Stimulated activated CD8-positive, alpha-beta memory T cell treated with anti-CD3 and anti-CD28 coated beads, Interleukin-2, amount 100 ng/mL, for 1 hour (primary cell): ENCODE measurements at places on chromosomes 7 and 10.

GRCh38 chr10:7794251-7795026 is 6.5 kb downstream of the ATP5F1C start:
- no peak for DNase-seq

- no peak for DNase-seq
Observed at GRCh38 chr7:146242661-146243060, 126.1 kb downstream of the CNTNAP2 start.

GRCh38 chr7:18268571-18268970 is 227.0 kb upstream of the HDAC9 start:
- DNase-seq, result no peak

DNA sequence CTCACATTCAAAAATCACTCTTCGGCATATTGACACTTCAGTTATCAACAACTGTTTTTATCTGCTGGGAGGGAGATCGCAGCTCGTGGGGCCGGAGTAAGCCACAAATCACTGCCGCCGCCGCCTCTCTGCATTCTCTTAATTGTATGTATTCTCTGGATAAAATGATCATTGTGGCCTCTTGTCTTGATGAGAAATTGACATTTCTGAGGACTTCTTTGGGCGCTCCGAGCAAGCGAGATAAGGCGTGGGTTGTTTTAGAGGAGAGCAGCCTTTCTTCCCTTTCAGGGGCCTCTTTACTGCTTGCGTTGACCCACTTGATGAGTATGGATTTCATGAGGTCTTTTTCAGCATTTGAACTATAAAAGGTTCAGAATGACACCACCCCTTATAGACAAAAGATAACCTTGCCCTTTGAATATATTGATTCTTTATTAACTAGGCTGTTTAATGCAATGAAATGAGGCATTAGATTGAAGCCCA is 130.6 kb downstream of the EBF3 start:
- no peak for DNase-seq

- no peak for DNase-seq
Observed at GRCh38 chr10:11509036-11509435, 102.4 kb downstream of the USP6NL start.

GRCh38 chr7:106254525-106255116 is 30.2 kb downstream of the NAMPT start:
- DNase-seq, result no peak

DNA sequence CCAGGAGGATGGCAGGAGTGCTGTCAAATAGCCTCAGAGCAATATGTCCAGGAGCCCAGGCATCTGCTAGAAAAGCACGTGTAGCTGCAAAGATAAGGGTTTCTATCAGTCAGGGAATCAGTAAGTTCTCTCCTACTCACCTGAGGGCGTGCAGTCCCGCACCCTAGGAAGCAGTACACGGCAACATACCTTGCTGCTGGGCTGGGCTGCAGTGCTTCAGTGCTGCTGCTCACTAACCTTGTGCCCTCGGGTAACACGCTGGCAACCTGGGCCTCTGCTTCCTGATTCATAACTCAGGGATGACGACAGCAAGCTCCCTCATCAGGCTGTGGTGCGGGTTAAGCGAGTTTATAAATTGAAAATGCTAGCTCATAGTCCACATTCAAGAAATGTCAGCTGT is 29.5 kb upstream of the CCNY start:
- no peak for DNase-seq

GRCh38 chr10:131635564-131636015 is 265.2 kb upstream of the PPP2R2D start:
- no peak for DNase-seq

DNA sequence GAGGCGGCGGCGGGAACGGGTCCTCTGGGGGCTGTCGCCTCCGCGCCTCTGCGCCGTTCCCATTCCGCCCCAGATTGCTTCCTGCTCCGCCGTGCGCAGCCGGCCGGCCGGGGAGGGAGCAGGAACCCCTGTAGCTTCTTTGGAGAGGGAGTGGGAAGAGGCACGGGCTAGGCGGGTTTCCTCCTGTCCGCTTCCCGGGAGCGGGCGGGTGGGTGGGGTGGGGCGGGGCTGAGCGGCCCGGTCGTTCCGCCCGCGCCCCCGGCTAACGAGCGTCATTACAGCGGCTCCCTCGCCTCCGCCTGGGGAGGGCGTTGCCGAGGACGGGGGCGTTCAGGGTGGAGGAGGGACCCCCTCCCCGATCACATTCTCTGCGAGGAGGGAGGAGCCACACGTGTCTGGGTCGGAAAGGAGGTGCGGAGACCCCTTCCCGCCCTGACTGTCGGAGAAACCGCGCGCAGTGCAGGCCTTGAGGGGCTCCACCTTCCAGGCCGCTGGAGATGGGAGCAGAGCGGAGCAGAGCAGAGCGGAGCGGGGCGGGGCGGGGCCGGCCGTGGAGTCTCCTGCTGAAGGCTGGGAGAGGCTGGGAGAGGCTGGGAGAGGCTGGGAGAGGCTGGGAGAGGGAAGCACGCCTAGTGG is 39.7 kb downstream of the AGAP3 start:
- no peak for DNase-seq

GRCh38 chr10:13080643-13081042 is 19.3 kb upstream of the OPTN start:
- DNase-seq, result no peak

DNA sequence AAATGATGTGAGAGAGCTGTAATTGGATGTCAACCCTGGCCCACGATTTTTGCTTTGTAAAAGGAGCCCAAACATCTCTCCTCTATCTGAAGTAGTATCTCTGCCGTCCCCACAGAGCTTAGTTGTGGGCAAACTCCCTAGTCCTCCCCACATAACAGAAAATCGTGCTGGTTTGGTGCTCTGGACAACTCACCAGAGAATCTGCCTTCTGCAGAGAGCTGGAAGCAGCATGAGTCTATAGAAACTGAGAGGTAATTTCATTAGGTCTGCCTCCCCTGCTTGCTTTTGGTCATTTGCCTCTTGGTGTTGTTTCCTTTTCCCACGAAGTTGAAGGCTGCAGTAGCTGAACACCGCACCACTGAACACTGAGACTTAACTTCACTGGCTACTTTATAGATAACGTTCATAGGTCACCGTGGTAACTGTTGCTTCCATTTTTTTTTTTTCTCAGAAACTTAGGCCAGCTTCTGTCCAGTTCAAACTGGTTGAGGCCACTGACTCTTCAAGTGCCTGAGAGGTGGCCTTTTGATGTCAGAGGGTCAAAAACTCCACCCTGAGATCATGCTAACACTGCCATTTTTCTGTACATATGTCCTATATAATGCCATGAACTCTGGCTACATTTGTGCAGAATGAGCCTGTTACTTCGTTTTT is 3.3 kb upstream of the CDCA7L start:
- DNase-seq, result no peak

- DNase-seq, result no peak
Observed at GRCh38 chr7:37656913-37657530, 26.5 kb upstream of the GPR141 start.

- DNase-seq, result no peak
Observed at GRCh38 chr7:122155566-122155965, 11.5 kb upstream of the AASS start.

- DNase-seq, result no peak
Observed at GRCh38 chr10:30647089-30647488, 17.5 kb upstream of the LYZL2 start.

DNA sequence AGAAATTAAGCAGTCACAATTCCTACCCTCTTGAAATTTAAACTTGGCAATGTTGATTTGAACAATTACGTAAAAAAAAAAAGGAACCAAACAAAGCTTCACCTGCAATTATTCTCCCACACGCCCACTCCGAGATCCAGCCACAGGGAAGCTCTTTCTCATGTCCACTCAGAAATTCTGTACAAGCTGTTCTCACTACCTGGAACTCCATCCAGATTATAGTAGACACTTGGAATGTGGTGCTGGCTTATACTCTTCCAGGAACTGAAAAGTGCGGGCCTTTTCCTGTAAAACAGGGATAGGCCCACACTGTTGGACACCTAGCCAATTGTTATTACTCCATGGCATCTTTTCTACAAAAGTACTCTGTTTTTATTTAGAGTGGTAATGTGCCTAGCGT is 20.3 kb upstream of the TOMM7 start:
- no peak for DNase-seq

DNA sequence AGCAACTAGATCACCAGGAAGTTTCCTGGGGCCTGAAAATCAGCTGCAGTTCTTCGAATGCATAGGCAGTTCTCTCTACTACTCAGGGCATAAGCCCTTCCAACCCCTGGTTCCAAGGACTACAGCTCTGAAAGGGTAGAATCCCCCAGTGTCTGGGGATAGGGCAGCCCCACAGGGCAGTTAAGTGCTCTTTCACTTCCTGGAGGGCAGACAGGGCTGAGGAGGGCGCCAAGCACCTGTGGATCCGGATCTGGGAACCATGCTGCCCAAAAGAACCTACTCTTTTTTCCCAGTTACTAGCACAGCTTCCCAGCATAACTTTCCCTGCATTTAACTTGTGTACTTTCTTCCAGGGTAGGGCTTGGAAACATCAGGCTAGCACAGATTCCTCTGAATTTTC is 41.1 kb downstream of the CXCL12 start:
- DNase-seq, result no peak

DNA sequence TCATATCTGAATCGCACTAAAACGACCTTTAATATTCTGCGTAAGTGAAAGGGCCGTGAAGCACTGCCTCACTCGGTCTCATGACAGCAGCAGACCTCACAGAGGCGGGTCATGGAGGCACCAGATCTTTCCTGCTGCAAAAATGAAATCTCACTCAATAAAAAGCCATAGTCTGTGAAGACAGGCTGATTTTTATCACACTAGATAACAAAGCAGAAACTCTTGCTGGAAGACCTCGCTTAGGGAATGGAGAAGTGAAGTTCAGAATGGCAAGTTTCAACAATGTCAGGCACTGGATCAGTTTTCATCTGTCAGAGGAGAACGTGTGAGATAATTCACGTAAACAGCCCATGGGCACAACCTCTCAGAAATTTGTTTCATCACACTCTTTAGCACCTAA is 8.0 kb downstream of the SEPHS1 start:
- DNase-seq, result no peak

GRCh38 chr10:88702848-88703597 is 3.0 kb upstream of the LIPK start:
- DNase-seq, result no peak

DNA sequence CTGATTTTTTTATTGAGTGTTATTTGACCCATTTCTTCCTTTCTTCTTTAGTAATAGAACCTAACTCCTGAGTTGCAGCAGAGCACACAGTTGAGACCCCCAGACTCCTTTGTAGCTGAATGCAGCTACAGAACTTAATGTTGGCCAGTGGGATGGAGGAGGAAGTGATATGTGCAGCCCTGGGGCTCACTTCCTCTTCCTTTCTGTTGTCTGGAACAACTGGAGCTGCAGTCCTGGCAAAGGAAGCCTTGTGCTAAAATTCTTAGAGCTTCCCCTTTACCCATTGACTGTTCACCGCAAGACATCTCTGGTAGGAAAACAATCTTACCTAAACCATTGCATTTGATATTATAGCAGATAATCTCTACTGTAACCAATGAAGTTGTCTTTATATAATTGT is 86.6 kb downstream of the ITGB8 start:
- no peak for DNase-seq

DNA sequence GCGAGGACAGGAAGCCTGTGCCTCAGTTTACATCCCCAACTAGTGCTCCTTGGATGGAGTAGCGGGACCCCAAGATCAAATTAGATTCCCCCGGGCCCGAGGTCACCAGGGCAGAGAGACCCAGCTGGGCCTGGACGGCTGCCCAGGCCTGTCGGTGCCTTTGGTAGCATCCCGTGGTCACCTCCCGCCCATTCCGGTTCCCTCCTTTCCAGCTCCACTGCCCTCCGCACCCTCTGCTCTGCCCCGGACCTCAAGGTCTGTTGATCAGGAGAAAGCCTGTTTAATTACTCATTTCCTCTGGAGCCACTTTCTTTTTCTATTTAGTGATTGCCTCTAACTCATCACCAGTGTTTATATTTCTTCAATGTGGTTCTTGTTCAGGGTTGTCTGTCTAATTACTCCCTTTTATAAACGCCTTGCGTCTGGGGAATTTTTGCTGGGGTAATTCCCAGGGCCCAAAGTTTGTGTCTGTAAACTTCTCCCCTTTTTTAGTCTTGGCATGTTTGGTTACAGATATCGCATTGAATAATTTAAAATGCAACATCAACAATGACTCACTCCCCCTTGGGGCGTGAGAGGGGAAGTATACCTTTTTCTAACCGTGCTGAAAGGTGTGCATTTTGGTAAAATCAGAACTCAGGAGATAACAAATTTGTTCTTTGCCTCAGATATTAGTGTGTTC is 1.9 kb downstream of the FOXK1 start:
- DNase-seq, result no peak

GRCh38 chr7:99024066-99024465 is 119.8 kb downstream of the SMURF1 start:
- no peak for DNase-seq

DNA sequence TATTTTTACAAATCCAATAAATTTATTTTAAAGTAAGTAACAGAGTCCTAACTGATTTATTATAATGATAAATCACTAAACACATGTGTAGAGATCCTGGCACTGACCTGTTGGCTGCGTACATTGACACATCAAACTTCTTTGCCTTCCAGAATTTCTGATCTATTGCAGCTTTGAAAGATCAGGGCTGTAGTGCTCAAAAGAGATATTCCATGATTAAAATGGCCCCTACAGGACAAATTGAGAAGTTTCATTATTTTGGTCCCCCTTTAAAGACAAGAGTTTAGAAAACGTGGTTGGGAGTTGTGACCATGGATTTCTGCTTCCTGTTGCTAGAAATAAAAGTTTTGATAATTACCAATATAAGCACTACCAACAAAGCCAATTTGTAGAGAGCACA is 87.7 kb upstream of the PDK4 start:
- DNase-seq, result no peak

GRCh38 chr7:99551334-99551733 is 580 bp downstream of the FAM200A start:
- DNase-seq, result no peak

DNA sequence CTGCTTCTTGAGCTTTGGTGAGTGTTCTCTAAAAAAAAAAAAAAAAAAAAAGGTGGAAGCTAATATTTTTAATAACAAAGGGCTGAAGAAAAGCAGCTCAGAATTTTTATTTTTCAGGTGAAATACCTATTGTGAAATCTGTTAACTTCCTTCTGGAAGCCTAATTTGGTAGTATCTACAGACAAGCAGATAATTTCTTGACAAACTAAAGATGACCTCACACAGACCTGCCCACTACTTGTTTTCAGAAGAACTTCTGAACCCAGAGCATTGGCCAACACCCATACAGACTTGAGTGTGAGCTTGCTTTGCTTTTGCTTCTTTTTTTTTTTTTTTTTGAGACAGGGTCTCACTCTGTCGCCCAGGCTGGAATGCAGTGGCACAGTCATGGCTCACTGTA is 31.2 kb downstream of the LRRC4 start:
- DNase-seq, result no peak

GRCh38 chr7:151435103-151435916 is 4.6 kb downstream of the CRYGN start:
- no peak for DNase-seq

- no peak for DNase-seq
Observed at GRCh38 chr10:127398140-127398970, 150.8 kb upstream of the NPS start.

DNA sequence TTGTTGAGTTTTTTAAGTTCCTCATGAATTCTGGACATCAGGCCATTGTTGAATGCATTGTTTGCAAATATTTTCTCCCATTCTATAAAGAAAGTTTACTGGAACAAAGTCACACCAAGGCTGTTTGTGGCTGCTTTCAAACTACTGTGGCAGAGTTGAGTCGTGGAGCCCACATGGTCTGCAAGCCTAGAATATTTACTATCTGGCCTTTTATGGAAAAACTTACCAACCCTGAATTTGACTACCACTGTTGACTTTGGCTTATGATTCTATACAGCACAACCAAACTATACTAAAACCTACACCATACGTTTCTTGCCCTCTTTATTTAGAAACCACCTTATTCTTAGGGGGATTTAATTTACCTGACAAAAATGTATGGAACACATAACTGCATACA is 239.1 kb downstream of the KCNMA1 start:
- DNase-seq, result no peak

- DNase-seq, result no peak
Observed at GRCh38 chr10:133388973-133389818, 4.8 kb upstream of the MTG1 start.
